ENCODE measurements at places on chromosomes 6 and 20.
A peak's percentile ranks its signal among the peaks of the same experiment; 100 is the strongest.

GRCh38 chr6:146543211-146543939 is at the start of gene RAB32:
TSS of gene RAB32 (plus strand) at chr6:146543833. CDS start at chr6:146543872, 39 bp downstream.
- DNase-seq: no peak

DNA sequence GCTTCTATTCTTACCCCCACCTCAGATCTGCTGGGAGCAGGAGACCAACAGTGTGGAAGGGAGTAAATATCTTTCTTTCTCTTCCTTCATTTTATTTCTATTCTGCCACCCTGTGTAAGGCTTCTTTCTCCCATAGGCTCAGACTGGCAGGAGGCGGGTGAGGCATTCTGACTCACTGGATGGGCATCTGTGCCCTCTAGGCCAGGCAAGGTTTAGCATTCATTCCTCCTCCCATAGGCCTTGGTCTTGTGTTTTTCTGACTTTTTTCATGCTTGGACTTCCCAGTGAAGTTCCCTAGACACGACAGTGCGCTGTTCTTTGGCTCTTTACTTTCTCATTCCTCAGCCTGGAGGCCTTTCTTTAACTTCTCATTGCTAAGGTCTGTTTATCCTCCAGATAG is 235.2 kb downstream of the SYNE1 start:
- DNase-seq: no peak

- DNase-seq: no peak
These were observed 29.1 kb upstream of the LGSN start for GRCh38 chr6:63348836-63349235.

DNA sequence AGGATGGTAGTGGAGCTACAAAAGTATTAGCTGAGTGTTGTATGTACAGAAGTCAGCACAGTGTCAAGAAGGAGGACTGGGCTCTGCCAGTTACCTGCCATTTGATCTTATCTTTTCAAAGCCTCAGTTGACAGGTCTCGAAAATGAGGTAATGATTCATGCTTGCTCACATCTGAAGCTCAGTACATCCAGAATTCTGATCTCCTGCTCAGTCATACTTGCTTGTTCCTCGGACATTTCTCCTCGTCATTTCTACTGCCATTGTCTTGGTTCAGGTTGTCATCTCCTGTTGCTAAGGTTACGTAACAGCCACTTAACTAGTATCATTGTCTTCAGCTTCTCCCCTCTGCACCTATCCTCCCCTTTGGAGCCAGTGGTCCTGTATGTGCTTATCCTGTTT is 89.5 kb downstream of the SLX4IP start:
- DNase-seq: no peak

DNA sequence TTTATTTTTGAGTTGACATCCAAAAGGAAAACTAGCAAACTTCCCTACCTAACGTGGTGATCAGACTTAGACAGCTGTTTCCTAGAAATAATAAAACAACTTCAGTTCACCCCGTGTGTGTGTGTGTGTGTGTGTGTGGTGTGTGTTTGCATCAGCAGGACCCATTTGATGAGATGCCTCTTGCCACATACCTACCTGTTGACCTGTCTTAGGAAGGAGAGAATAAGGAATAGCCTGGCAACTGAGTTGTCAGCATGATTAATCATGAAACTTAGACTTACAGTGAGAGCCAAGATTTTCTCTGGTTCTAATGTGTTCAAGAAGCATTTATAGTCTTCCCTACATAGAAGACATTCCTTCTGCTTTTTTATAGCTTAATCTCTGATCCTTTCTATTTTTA is 16.1 kb upstream of the PBOV1 start:
- no peak for DNase-seq

- DNase-seq: peak; percentile 34
These were observed 89.6 kb upstream of the NHSL1 start for GRCh38 chr6:138588805-138589434.

GRCh38 chr6:147105786-147106185 is 98.4 kb upstream of the STXBP5 start:
- no peak for DNase-seq

DNA sequence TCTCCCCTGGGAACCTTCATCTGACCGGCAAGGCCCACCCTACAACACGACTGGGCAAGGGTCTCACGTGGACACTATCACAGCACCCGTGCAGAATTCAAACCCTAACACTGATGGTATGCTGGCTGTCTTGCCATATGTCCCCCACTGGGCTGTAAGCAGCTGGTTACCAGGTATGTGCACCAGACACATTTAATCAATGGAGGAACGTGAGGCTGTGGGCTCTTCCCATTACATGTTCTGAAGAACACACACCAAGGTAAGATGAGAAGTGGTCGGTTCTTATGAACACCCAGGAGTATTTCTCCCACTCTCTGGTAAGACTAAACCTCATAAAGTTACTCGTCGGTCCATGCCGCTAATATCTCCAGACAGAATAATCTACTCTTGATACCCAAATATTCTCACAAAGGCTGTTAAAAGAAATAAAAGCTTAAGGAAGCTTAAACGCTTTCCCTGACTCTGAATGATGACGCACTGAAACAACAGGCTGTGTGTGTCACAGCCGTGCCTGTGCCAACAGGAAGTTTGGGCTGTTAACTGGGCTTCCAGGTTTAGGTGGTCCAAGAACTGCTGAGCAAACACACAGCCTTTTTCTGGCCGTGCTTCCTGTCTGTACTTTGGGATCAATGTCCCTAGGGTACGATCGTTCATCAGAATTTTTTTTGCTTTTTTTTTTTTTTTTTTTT is 75.3 kb downstream of the SLC23A2 start:
- DNase-seq: no peak

GRCh38 chr20:16216227-16216913 is 356.9 kb downstream of the KIF16B start:
- no peak for DNase-seq

DNA sequence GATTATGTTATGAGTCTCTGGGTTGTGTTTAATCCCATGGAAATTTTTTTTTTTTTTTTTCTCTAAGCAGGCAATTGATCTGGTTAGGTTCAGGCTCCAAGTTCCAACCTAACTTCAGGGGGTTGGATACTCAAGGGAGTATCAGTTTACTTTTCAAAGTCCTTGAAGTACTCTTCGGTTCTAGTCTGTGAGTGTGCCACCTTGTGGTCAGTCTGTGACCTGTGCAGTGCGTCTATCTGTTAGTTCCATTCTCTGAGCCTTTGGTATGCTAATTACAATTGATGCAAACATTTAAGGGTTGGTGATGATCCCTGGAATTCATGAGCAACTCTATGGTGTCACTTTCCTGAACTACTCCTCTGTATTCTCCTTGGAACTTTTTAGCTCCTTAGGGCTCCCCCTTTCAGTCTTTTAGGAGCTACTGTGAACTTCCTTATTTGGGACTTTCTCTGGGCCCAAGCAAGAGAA is 342.0 kb downstream of the SOX4 start:
- no peak for DNase-seq

- no peak for DNase-seq
These were observed 5.2 kb upstream of the HMGN3 start for GRCh38 chr6:79239536-79240168.

- DNase-seq: no peak
These were observed 62.5 kb upstream of the PTGIS start for GRCh38 chr20:49630396-49630951.

- DNase-seq: no peak
These were observed 295.9 kb downstream of the NKAIN2 start for GRCh38 chr6:124099520-124099919.

GRCh38 chr6:4101298-4101697 is 22.4 kb upstream of the FAM217A start:
- DNase-seq: no peak

DNA sequence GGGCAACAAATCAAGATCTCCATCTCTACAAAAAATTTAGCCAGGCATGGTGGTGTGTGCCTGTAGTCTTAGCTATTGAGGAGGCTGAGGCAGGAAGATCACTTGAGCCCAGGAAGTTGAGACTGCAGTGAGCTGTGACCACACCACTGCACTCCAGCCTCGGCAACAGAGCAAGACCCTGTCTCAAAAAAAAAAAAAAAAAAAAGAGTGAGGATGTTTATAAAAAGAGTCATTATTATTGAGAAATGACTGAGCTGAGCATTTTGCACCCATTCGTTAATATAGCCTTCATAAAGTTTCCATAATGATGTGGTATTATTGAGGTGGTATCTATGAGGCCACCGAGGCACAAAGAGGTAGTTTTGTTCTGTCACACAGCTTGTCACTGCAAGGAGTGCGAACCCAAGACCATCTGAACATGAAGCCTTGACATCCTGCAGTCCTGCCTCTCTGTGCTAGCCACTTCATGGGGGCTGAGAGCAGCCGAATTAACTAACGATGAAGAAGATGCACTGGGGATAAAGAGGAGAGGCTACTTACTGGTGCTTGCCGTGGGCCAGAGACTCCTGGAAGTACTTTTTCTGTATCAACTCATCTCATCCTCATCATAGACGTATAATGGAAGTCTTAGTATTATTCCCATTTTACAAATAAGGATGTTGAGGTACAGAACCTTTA is 175.5 kb downstream of the BCAS1 start:
- no peak for DNase-seq

DNA sequence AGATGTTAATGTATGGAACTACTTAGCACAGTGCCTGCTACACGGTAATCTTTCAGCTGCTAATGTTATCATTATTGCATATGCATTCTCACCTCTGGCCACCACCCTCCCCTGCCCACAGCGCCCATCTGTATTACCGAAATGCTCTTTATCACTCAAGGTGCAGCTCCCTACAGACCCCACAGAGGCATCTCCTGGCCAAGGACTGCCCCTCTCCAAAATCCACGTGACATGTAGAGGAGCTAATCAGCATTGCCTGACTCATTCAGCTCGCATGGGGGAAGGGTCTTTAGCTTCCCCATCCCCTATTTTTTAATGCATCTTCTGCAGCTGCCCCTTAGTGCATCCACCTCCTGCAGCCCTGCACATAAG is 41.8 kb downstream of the SLC22A23 start:
- DNase-seq: no peak

GRCh38 chr6:1296542-1296941 is 15.4 kb upstream of the FOXQ1 start:
- DNase-seq: no peak

- DNase-seq: no peak
These were observed 103.9 kb downstream of the CTNNBL1 start for GRCh38 chr20:37797669-37798175.

- no peak for DNase-seq
These were observed 40.7 kb downstream of the JPH2 start for GRCh38 chr20:44146272-44146671.

DNA sequence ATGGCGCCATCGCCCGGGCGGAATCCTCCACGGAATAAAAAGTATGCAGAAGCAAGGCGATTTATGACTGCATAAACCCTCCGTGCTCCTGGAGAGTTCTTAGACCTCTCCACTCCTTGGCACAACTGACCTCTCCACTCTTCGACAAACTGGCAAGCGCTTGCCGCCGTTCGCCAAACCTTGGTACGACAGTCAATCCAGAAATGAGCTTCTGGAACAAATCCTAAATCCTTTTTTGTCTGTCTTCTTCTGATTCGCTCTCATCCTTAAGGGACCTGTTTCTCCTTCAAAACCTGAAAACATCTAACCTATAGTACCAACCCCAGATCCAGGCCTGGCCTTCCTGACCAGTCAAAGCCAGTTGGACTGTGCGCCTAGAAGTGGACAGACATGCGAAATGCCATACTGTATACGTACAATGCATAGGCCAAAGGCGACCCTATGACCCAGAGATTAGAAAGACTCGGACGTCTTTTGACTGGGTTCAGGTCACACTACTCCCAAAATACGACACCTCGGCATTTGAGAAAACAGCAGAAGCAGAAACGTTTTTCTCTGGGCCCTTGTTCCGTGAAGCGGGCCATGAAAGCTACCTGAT is 59.4 kb downstream of the TRIM27 start:
- DNase-seq: no peak

DNA sequence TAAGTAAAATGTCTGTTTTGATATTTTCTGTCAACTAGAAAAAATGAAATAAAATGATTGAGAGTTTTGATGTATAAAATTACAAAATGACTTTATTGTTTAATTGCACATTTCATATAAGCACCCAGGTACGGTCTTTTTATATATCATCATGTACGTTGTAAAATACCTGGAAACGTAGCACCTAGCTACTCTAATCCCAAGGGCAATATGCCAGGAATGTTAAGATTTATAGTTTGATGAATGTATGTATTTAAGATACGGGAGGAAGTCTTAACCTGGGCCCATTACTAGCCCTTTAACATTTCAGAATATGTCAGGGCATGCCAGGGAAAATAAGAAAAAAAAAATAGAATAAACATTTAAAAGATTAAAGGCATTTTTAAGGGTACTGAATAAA is 490.9 kb upstream of the NRSN1 start:
- no peak for DNase-seq

GRCh38 chr20:23356203-23356602 is 5.6 kb downstream of the NXT1 start:
- no peak for DNase-seq

DNA sequence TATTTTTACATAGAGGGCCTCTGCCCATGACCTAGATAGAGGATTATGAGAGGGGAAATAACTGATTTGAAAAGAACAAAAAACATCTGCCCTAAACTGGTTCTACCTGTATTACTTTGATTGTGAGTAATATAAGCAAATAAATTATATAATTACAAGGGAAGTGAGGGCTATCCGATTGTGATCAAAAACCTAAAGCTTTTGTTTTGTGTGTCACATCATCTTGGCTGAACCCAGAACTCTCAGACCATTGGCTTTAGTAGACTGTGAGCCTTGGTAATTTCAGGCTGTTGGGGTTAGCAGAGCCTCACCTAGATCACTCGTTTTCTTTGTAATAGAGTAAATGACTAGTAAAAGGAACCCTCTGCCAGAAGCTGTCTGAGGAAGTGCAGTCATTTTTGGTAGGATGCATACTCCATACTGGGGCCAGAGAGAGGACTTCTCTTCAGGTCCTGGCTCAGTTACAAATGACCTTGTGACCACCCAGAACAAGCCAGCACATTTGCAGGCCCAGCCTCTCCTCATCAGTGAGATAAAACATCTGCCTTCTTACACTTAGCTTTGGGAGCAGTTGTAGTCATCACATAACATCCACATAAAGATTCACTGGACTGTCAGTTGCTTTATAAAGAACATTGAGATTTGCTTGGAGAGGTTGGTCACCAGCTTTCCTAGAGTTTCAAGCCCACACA is 13.5 kb downstream of the STK35 start:
- DNase-seq: no peak

- DNase-seq: no peak
These were observed 100.0 kb upstream of the MAN1A1 start for GRCh38 chr6:119449331-119450156.

- no peak for DNase-seq
These were observed 627.3 kb upstream of the SLC35B3 start for GRCh38 chr6:9062596-9062995.

DNA sequence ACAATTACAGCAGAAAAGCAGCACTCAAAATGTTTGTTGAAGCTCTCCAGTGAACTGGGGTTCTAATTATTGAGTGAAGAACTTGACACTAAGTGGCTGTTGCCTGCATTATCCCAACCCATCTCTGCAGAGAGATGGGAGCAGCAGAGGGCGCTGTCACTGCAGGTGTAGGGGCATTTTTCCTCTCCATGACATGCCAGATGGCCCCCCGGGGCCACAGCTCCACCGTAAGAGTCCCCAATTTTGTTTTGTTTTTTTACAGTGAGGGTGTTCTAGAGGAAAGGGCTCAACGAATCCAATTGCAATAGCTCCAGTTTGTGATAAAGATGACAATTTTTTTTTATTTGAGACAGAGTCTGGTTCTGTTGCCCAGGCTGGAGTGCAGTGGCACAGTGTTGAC is 1.9 kb upstream of the FUCA2 start:
- DNase-seq: no peak

- DNase-seq: no peak
These were observed 88.0 kb upstream of the ADGRF1 start for GRCh38 chr6:47130086-47130485.

- DNase-seq: no peak
These were observed 202.6 kb upstream of the HEY2 start for GRCh38 chr6:125546841-125547251.
